ENCODE measurements at places on chromosomes 2 and 18.

GRCh38 chr2:23926290-23926749 lies 603 bp downstream of the ATAD2B start:
- DNase-seq = no peak

DNA sequence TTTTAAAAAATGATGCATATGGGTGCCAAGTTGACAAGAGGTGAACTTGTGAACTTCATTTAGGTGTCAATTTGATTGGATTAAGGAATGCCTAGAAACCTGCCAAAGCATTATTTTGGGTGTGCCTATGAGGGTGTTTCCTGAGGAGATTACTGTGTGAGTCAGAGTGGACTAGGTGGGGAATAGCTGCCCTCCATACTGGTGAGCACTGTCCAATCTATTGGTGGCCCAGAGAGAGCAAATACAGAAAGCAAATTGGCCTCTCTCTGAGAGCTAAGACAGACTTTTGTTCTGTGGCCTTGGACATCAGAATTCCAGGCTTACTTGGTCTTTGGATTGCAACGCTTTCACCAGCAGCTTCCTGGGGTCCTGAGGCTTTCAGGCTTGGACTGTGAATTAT lies 388.0 kb downstream of the SUCLG1 start:
- DNase-seq = no peak

- no peak for DNase-seq
These were observed 1768.4 kb upstream of the PIK3C3 start for GRCh38 chr18:40186677-40187076.

DNA sequence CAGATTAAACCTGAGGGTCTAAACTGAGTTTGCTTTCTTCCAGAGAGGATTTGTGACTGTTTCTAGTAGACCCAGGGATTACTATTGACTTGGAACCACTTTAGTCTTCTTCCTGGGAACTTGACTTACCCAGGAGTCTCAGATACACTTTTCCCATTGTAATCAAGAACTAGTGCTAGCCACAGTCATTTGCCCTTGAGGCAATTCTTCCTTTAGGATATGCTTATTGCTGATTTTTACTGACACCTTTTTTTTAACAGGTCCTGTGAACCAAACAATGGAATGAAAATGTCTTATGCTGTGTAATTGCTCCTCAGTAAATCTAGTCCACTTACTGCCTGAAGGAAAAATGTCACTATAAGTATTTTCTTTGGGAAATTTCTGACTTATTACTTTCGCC lies 78.3 kb downstream of the TAF4B start:
- no peak for DNase-seq

GRCh38 chr18:48961547-48961946 lies 10.8 kb upstream of the SMAD7 start:
- no peak for DNase-seq

- DNase-seq = no peak
These were observed 368.5 kb downstream of the LRRTM1 start for GRCh38 chr2:79935771-79936657.

Data from tibial artery (tissue), 4 donors.